Activated CD4-positive, alpha-beta memory T cell treated with anti-CD3 and anti-CD28 coated beads, Interleukin-2, amount 10 ng/mL, durations not matched to agents 7 days and 5 days (primary cell): ENCODE measurements at places on chromosomes 3 and 15. TPM values are rescaled to one million over a fixed set of nuclear protein-coding genes. Genes with fewer than 3 reads are reported as not detected.

The EEF1AKMT4 gene
- total RNA-seq: 3.8 TPM

GRCh38 chr3:98003306-98003969, 31.2 kb upstream of the RIOX2 start:
- no peak overlapping the region for H3K4me3 ChIP-seq
- peak overlapping the region; percentile 63 for H3K27ac ChIP-seq
- peaks cover 40% of the 10 kb centered on the region for H3K4me1 ChIP-seq
- DNase-seq: no peak

- no peak overlapping the region for H3K27ac ChIP-seq
- H3K4me3 ChIP-seq: no peak overlapping the region
- H3K27me3 ChIP-seq: no peaks in the 10 kb centered on the region
- peaks cover 20% of the 10 kb centered on the region for H3K4me1 ChIP-seq
These were observed 732.8 kb upstream of the CFAP20DC start for GRCh38 chr3:59782664-59783063.

DNA sequence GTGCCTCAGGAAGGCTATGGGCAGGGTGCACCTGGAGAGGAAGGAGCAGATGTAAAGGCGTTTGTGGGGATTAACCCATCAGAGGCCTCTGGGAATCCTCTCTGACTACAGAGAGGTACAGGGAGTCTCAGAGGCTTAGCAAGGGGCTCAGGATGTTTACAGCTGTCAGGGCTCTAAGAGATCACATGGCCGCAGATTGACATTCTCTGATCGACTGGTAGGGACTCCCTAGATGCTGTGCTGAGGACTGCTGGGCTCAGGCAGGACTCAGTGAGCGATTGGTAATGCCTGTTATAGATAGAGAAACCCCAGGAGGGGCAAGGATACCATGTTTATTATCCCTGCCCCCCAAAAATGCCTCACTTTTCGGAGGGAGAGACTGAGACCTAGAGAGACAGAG, 103.5 kb downstream of the CORO2B start:
- DNase-seq: no peak
- H3K4me3 ChIP-seq: no peak overlapping the region
- H3K36me3 ChIP-seq: no peaks in the 10 kb centered on the region
- H3K4me1 ChIP-seq: no peaks in the 10 kb centered on the region
- H3K27ac ChIP-seq: no peak overlapping the region

The PXK gene
- total RNA-seq: 50.7 TPM

The RLBP1 gene
- total RNA-seq: not detected

- H3K27me3 ChIP-seq: no peaks in the 10 kb centered on the region
- peaks cover 2% of the 10 kb centered on the region for H3K36me3 ChIP-seq
- H3K4me3 ChIP-seq: no peak overlapping the region
- peaks cover 10% of the 10 kb centered on the region for H3K4me1 ChIP-seq
- DNase-seq: no peak
These were observed 120.9 kb downstream of the ATP10A start for GRCh38 chr15:25742041-25742730.

The NEK10 gene
- 0.35 TPM for total RNA-seq

GRCh38 chr15:33330931-33331330, 20.2 kb downstream of the RYR3 start:
- H3K4me3 ChIP-seq: no peak overlapping the region
- H3K27ac ChIP-seq: no peak overlapping the region
- no peaks in the 10 kb centered on the region for H3K36me3 ChIP-seq
- no peaks in the 10 kb centered on the region for H3K4me1 ChIP-seq

DNA sequence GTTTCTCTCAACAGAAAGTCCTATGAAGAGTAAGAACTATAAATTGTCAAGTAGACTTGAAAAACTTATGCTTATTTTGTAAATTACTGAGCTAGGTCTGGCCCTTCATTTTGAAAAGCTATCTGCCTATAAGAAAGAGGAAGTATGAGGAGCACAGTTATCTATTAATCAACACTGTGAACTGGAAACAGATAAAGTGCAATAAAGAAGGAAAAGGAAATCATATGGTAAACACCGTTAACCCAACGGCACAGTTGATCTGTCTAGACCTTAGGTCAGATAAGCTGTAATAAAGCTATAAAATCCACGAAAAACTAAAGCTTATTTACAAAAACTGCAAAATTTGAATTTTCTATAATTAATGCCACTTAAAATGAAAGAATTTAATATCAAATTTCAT, 242.5 kb downstream of the ZBTB20 start:
- H3K4me1 ChIP-seq: peaks cover 4% of the 10 kb centered on the region
- H3K4me3 ChIP-seq: no peak overlapping the region
- DNase-seq: no peak
- H3K27me3 ChIP-seq: no peaks in the 10 kb centered on the region
- no peak overlapping the region for H3K27ac ChIP-seq
- H3K36me3 ChIP-seq: no peaks in the 10 kb centered on the region

GRCh38 chr3:126746395-126747177, 42.5 kb downstream of the CHCHD6 start:
- no peak overlapping the region for H3K27ac ChIP-seq
- no peaks in the 10 kb centered on the region for H3K27me3 ChIP-seq
- no peaks in the 10 kb centered on the region for H3K36me3 ChIP-seq
- peaks cover 7% of the 10 kb centered on the region for H3K4me1 ChIP-seq

The RPL29 gene
- total RNA-seq: 1,047 TPM

DNA sequence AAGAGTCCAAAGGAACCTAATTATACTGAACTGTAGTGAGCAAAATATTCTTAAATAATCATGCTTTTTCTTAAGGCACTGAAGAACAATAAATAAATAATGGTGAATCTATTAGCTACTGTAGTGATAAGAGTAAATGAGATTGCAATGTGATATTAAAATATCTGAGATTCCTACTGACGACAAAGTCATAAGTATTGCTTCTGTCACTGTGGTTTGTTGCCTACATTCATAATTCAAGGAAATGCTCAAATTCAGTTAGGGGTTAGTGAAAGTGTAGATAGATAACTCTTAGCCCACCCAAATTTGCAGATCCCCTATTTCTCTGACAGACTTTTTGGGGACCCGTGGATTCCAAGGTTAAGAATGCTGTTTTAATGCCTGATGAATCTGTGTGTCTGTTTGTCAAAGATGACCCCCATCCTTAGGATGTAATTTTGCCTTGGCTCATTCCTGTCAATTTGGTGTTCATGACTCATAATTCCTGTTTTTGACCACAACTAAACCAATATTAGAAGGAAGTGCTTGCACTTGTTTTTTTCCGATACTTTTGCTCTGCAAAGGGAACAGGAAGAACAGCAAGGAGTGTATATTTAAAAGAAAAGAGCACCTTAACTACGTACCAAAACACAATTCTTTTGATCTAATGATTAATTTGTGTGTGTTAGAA, 86.7 kb downstream of the MAGI1 start:
- peaks cover 3% of the 10 kb centered on the region for H3K4me1 ChIP-seq
- peaks cover 7% of the 10 kb centered on the region for H3K27me3 ChIP-seq
- no peak overlapping the region for H3K27ac ChIP-seq
- no peak for DNase-seq
